ENCODE measurements at places on chromosomes 11 and 22. TPM values are rescaled to one million over a fixed set of nuclear protein-coding genes. Genes with fewer than 3 reads are reported as not detected.

Gene ARSA
- total RNA-seq, result 84.8 TPM

Gene KCNK7
- 1.3 TPM for total RNA-seq

Gene FGF19
- total RNA-seq, result not detected

Gene C11orf21
- 0.78 TPM for total RNA-seq

Gene SCARF2
- total RNA-seq, result 1.8 TPM

Gene DMC1
- total RNA-seq, result 0.87 TPM

Gene OR5T3
- total RNA-seq, result not detected

Gene CFAP300
- 0.50 TPM for total RNA-seq

Gene CCDC82
- 13.6 TPM for total RNA-seq

Gene POU2AF3
- 6.6 TPM for total RNA-seq

Gene MS4A12
- 666 TPM for total RNA-seq

Gene HORMAD2
- total RNA-seq, result not detected

Gene JAML
- 6.7 TPM for total RNA-seq

Gene EMSY
- 19.6 TPM for total RNA-seq
